ENCODE measurements at places on chromosomes 2 and 18.

DNA sequence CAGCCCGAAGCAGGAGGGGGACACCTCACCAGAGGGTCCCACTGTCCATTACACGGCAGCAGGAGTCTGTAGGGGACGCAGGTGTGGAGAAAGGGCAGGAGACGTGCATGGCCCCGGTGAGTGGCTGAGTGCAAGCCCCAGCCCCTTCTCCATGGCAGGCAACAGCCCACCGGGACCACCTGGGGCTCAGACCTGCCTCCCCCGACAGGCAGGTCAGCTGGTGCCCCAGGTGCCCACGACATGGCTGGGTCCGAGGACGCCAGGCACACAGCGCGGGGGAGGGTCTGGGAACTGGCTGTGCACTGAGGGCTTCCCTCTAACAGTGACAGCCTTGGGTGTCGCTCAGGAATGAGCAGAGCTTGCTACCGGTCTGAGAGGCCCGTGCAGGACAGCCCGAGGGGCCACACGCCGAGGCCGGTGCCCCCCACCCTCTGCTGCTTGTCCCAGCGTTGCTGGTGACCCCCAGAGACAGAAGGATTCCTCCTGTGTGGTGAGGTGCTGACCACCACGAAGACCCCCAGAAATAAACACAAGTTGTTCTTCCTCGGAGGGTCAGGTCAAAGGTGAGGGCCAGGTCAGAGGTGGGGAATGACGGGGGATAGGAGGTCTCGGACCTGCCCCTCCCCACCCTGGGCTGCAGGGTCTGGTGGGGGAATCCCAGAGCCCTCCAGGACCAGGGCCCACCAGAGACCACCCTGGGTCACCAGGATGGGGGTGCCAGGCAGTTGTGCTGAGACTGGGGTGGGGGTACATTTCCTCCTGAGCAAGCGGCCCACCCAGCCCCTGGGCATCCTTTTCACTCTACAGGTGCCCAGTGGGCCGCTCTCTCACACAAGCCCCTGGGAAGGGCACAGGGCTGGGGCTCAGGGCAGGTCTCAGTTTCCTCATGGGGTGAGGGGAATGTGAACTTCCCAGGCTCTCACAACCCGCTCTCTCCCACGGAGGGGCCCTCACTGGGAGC, 50.6 kb downstream of the SLC66A2 start:
- no peak for DNase-seq

DNA sequence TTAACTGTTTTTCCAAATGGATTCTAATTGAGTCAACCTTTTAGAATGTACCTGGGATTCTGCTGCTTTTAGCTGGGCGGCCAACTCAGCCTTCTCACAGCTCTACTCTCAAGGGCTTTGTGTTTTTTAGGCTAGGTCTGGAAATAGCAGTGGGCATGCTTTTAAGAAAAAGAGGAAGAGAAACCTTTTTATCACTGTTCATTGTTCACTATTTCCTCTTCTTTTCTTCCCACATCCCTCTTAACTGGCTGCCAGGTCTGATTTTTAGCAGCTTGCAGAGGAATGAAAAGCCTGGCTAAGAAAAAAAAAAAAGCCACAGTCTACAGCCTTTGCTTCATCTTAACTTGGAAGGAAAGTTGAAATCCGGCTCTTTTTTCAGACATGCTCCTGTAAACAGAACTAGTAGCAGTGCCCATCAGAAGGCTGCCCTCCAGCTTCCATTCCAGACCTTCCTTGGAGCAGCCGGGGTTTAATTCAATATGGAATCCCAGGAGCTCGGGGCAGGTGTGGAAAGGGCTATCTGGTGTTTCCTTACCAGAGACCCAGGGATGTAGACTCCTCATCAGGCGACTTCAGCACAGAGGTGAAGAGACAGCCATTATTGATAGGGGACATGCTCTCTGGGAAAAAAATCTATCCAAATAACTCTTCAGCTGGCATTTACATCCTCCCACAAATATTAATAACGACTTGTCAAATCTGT, 230.7 kb downstream of the MYO3B start:
- DNase-seq: no peak

GRCh38 chr2:73982140-73982617, 2.5 kb upstream of the TET3 start:
- no peak for DNase-seq

DNA sequence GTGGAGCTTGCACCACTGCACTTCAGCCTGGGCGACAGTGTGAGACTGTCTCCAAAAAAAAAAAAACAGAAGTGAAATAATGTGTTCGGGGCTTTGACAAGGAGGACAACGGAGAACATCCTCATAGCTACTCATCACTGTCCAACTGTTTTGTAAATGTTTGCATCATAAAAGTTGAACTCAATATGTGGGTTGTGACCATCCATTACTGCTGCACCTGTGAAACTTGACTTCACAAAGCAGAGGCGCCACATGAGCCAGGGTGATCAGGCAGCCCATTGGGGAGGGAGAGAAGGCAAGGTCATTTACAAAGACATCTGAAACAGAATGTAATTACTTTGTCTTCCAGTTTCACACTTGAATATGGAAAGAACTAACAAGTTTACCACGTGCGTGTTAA, 61.6 kb downstream of the LAMA1 start:
- no peak for DNase-seq

DNA sequence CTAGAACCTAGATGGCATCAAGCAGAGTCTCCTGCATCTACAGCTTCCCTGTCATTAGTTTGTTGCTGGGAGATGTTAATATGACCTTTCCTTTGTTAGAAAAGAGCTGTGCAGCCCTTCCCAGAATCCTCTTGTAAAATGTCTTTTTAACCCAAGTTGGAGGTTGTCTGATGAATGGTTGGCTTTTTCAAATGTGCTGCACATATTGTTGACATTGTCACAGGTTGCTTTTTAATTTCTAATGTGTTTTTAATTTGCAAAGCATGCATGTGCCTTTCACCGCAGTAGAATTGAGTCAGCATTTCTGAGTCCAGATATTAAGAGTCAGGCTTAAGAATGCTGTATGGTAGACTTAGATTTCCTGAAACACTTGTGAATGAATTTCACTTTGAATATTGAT, 120.8 kb downstream of the GREB1L start:
- DNase-seq: no peak

DNA sequence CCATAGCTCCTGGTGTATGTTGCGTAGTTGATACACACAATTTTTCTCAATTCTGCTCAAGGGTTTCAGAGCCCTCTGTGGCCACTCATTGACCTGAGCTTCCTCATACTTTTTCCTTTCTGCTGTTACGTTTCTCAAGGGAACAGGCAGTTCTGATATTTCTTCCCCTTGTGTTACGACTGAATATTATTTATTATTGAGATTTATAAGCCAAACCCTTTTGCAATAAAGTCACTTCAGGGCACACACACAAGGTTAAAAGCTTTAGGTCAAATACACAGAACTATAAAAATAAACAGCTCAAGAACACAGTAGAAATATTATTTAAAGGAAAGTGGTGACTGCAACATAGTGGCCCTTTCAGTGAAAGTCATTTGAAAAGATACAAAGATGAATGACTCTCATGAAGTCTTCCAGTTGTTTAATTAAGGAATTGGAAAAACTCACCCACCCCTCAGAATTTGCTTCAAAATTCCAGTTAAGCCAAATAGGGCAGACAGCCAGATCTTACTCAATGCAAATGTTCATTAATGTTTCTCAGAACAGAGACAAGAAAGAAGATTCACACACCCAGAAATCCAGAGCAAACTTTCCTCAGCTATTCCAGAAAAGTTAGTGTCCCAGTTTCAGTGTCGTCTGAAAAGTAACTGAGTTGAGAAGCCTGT, 179.7 kb downstream of the TRIB2 start:
- DNase-seq: no peak

DNA sequence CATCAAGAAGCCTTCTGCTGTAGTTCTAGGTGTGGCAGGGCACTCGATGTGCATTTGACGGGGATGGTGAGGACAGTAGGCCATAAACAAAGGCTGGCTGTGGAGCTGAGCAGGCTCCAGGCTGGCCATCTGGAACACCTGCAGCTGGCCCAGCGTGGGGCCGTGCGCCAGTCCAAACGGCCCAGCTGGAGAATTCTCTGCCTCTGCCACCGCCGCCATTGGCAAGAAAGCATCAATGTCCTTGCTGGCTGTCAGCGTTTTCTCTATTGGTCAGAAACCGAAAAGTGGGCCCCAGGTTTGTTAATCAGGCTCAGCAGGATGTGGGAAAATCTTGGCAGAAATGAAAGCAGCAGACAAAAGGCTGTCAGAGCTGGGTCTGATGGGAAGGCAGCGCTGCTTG, 24.0 kb upstream of the CTIF start:
- no peak for DNase-seq

DNA sequence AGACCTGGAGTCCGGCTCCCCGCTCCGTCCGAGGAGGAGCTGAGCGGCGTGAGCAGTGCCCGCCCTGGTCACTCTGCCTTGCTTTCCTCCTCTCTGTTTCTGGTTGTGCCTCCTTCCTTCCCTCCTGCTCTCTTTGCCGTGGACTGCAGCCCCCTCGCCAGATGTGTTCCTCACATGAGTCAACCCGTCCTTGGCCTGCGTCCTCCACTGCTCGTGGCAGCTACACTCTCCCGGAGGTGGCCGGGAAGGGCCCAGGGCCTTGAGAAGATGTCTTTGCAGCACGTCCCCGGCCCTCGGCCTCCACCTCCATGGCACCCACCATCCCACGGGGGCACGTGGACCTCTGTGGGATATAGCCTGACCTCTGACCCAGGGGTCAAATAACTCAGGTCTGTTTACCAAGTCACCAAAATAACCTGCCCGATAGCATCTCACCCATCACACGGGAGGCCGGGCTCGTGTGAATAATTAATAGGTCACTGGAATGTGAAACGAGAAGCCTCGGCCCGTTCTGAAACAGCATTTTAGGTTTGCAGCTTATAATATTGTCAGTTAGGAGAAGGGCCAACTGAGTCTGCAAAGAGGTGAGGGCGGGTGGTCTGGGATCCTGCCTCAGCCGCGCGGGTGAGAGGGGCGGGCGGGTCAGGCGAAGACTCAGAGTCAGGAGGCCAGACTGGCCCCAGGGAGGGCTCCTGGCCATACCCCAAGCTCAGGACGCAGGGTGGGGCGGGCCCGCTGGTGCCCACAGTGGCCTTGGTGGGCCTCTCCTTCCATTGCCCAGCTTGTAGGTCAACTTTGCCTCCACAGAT, 42.6 kb downstream of the NFATC1 start:
- no peak for DNase-seq

DNA sequence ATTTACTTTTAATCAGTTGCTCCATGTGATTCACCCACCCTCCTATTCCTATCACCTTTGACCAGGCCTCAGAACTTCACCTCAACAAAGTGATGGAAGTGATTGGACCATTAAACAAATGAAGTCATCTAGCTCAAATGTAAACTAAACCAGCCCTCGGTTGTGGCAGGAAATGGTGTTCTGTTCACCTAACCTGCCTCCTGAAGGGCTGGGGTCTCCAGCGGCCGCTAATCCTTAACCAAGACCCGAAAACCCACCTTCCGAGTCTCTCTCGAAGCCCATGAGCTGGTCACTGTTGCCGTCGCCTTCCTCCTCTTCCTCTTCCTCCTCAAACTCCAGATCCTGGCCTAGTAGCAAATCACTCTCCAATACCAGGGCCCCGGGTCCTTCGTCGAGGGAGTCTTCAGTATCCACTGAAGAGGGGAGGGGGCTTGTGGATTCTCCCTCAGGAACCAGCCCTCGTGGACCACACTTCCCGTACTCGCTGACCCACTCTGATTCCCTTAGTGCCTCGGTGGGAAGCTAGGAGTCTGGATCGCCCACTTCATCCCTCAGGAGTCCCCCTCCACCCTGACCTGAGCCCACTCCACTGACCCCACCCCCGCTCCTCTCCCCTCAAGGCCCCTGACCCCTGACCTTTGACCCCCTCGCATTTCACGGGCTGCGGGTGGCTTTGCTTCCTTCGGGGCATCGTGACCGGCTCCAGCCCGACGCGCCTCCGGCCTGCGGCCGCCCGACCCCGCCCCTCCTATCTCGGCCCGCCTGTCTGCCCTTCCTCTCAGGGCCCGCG, 503 bp downstream of the ZNF513 start:
- peak; percentile 46 for DNase-seq

GRCh38 chr18:53765211-53765610, 459.3 kb downstream of the MBD2 start:
- no peak for DNase-seq

DNA sequence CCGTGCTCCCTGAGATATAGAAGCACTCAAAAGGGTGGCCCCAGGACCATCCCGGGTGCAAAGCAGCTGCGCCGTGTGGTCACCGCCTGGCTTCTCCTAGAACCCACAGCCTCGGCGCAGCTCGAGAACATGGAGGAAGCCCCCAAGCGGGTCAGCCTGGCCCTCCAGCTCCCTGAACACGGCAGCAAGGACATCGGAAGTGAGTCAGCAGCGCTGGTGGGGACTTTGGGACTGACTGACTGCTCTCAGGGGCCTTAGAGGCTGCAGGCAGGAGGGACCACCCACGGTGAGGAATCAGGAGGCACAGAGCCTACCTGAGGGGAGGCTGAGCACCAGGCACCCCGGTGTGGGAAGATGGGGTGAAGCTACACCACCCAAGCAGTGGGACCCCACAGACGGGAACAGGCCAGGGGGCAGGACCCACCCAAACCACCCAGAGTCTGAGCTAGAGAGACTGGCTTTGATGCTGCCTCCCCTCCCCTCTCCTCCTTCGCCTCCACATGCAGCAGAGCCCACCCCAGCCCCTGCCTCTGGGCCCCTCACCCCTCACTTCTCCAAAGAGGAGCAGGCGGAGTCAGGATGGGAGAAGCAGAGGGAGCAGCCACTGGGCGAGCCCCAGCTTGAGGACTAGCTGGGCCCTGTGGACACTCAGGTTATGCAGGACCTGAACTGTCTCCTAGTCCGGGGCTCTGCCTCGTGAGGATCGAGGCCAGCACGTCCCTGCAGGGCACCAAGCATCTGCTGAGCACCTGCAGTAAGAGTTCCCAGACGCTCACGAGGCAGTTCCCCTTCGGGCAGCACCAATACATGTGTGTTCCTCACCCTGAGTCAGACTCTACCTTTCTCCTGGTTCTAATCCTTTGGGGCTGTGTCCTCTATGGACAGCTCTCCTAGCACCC, 28.7 kb downstream of the MTERF4 start:
- no peak for DNase-seq

GRCh38 chr2:69241664-69242514, 145.1 kb downstream of the GFPT1 start:
- DNase-seq: no peak

GRCh38 chr2:67448648-67449047, 51.5 kb downstream of the ETAA1 start:
- no peak for DNase-seq

- DNase-seq: no peak
These were observed 122.1 kb downstream of the TMEM247 start for GRCh38 chr2:46601328-46601963.

- DNase-seq: no peak
These were observed 111.5 kb upstream of the LGALSL start for GRCh38 chr2:64342195-64343099.

- DNase-seq: no peak
These were observed 221.6 kb downstream of the NR4A2 start for GRCh38 chr2:156110890-156111289.

DNA sequence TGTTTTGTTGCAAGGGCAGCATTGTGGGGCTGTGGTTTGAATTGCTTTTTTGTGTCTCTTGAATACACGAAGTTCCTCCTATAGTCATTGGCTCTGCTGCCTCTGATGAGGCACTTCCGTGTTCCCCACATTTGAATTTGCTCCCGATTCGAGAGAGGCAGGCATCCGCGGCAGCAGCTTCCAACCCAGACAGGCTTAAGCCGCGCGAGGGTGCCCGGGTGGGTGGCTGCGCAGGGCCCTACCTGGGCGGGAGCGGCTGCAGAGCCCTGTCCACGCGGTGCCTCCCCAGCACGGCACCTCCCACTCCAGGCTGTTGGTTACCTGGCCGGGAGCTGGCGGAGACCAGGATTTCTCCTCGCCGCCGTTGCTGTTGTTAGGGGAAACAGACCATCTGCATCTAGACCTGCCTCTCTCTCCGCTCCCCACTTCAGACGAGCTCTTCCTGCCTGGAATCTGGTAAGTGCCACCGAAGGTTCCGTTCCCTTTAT, 151.3 kb downstream of the NEDD4L start:
- no peak for DNase-seq
